Stimulated activated CD4-positive, alpha-beta T cell treated with anti-CD3 and anti-CD28 coated beads, Interleukin-1b, Interleukin-23, amount 100 ng/mL, for 24 hours (primary cell): ENCODE measurements at places on chromosomes 12 and 14.

DNA sequence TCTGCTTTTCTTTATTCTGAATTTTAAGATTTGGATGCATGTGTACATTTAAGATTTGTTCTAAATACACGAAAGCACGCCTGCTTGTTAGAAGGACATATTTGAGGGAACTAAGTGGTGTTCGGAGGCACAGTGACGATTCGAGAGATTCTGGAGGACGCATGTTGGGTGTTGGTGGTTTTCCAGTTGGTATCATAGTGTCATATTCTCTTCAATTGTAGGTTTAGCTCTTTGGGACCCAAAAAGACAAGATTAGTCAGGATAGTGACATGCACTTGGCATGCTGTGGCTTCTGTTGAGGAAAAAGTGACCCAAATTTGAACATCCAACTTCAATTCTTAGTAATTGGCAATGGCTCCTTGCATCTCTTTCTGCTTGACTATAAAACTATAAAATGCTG lies 30.1 kb downstream of the PRKCH start:
- DNase-seq, result no peak

- DNase-seq, result no peak
Measured at GRCh38 chr14:30303350-30303749, 255.6 kb upstream of the G2E3 start.

- DNase-seq, result no peak
Measured at GRCh38 chr14:74649167-74649566, 37.1 kb upstream of the LTBP2 start.

DNA sequence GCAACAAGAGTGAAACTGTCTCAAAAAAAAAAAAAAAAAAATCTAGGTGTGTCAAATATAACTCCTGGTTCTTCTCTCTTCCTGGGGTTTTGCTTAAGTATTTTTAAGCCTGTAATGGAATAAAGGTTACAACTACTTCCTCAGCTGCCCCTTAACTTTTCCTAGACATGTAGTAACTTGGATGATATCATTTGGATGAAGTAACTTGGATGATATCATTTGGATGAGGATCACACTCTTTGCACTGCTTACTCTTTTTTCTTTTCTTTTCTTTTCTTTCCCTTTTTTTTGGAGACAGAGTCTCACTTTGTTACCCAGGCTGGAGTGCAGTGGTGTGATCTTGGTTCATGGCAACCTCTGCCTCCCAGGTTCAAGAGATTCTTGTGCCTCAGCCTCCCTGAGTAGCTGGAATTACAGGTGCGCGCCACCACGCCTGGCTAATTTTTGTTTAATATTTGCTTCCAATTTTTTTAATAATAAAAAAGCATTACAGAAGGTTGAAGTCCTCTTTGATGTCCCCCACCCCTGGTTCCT lies 775 bp upstream of the FAM186A start:
- DNase-seq, result no peak

DNA sequence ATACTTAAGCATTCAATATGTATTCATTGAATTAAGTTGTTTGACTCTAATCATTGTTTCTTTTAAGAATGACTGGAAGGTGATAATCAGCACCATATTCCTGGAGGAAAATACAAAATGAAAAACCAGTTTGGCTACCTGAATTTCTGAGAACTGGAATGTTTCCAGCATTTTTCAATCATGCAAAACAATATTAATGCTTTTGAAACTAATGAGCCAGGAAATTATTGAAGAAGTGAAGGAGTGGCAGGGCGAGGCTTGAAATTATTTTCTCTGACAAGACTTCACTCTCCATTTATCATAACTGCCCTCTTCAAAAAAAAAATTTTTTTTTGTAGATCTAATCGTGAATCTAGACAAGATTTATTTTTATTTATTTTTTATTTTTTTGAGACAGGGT lies 19.0 kb downstream of the TMEM19 start:
- no peak for DNase-seq

GRCh38 chr12:32120419-32120818 lies 13.8 kb downstream of the BICD1 start:
- DNase-seq, result no peak

DNA sequence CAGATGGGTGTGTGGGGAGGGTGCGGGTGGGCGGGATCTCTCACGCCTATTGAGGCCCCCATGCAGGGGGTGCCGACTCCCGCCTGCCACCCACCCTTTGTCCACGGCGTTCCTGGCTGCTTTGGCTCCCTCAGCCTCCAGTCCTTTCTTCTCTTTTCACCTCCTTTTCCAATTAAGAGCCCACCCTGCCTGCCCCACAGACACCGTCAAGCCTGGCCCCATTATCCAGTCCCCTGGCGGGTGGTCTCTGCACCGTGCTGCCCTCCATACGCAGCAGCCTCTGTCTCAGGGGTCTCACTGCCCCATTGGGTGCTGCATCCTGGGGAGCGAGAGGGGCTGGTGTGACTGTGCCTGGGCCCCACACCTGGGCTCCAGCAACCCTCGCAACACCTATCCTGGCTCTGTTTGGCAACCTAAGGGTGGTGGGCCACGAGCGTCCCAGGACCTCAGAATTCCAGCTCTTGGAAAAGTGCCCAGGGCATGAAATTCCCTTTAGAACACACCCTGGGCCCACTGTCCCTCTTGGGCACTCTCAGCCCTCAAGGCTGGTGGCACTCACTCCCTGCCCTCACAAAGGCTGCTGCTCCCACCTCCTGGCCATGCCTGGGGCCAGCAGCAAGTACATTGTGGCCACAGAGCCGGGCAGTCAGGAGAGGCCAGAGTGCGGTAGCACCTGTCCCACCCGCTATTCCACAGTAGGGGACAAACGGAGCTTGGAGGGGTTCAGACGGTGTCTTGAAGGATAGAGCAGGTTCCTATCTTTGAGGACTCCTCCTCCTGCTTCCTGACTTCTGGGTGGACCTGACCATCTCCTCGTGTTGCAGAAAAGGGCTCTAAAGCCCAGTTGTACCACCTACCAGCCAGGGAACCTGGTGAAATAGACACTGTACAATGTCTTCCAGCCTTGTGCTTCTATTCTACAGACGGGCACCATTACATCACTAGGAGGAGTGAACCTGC lies 114.1 kb downstream of the KIF26A start:
- no peak for DNase-seq

GRCh38 chr14:88950069-88950468 lies 125.6 kb downstream of the TTC8 start:
- DNase-seq, result no peak

- DNase-seq, result no peak
Measured at GRCh38 chr12:12387501-12387900, 30.6 kb downstream of the BORCS5 start.

GRCh38 chr12:128951448-128951847 lies 98.2 kb downstream of the GLT1D1 start:
- no peak for DNase-seq

- DNase-seq, result no peak
Measured at GRCh38 chr12:105335856-105336255, 5.4 kb downstream of the C12orf75 start.

- DNase-seq, result no peak
Measured at GRCh38 chr12:62670986-62671720, 204.5 kb downstream of the MON2 start.

DNA sequence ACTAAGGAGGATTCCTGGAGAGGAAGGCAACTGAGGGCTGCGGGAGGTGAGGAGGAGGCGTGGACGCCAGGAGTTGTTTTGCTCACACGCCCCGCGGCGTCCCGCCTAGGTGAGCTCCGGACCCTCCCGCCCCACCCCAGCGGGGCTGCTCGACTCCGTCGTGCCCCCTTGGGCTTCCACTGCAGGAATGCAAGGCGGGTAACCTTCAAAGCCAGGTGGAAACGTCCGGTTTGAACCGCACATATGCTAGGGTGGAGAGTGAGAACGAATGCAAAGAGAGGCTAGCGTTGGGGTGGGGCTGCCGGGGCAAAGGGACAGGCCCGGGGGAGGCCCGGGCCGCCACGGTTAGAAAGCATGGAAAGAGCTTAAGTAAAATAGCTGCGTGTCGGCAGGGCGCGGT lies 5.4 kb upstream of the DPPA3 start:
- no peak for DNase-seq

- DNase-seq, result no peak
Measured at GRCh38 chr12:128664501-128664900, 159.3 kb downstream of the SLC15A4 start.

- no peak for DNase-seq
Measured at GRCh38 chr14:54762296-54762695, 140.3 kb downstream of the GCH1 start.

- DNase-seq, result no peak
Measured at GRCh38 chr12:84502180-84502860, 410.3 kb downstream of the SLC6A15 start.

DNA sequence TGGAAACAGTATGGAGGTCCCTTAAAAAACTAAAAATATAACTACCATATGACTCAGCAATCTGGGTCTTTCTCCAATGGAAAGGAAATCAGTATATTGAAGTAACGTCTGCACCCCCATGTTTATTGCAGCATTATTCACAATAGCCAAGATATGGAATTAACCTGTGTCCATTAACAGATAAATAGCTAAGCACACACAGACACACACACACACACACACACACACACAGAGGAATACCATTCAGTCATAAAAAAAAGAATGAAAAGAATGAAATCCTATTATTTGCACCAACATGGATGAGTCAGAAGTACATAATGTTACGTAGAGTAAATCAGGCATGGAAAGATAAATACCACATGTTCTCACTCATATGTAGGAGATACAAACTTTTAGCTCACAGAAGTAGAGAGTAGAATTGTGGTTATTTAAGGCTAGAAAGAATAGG lies 4.7 kb downstream of the KLRK1 start:
- DNase-seq, result no peak

DNA sequence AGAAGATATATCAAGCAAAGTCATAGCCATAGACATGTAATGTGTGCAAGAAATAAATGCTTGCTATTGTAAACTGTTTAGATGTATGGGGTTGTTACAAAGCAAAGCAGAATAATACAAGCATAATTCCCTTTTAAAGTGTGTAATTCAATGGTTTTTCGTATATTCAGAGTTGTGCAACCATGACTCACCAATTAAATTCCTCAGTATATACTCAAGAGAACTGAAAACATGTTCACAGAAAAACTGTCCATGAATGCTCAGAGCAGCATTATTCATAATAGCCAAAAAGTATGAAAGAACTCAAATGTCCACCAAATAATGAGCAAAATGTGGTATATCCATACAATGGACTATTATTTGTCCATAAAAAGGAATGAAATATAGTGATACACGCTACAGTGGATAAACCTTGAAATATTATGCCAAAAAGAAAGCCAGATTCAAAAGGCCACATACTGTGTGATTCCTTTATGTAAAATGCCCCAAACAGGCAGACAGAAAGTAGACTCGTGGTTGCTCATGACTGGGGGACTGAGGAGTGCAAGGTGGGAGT lies 9.3 kb downstream of the GXYLT1 start:
- DNase-seq, result no peak

- no peak for DNase-seq
Measured at GRCh38 chr14:24399447-24399822, 632 bp downstream of the NYNRIN start.

DNA sequence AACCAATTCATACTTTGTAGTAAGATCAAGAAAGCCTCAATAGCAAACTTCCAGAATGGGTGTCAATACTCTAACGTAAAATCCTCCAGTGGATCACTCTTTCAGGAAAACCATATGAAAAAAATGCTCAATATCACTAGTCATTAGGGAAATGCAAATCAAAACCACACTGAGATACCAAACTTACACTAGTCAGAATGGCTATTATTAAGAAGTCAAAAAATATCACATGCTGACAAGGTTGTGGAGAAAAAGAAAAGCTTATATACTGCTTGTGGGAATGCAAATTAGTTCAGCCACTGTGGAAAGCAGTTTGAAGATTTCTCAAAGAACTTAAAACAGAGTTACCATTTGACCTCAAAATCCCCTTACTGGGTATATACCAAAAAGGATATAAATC lies 49.5 kb upstream of the ATXN7L3B start:
- DNase-seq, result no peak
